ENCODE measurements at places on chromosomes 6 and 20. TPM values are rescaled to one million over a fixed set of nuclear protein-coding genes. Genes with fewer than 3 reads are reported as not detected.
A peak's percentile ranks its signal among the peaks of the same experiment; 100 is the strongest.

FAM162B gene
- total RNA-seq, result not detected

BTN1A1 gene
- total RNA-seq, result not detected

TP53TG5 gene
- not detected for total RNA-seq

CFAP61 gene
- not detected for total RNA-seq

CTSZ gene
- total RNA-seq, result 101 TPM

CGA gene
- not detected for total RNA-seq

CD24 gene
- 1.3 TPM for total RNA-seq

VSX1 gene
- total RNA-seq, result not detected

DNA sequence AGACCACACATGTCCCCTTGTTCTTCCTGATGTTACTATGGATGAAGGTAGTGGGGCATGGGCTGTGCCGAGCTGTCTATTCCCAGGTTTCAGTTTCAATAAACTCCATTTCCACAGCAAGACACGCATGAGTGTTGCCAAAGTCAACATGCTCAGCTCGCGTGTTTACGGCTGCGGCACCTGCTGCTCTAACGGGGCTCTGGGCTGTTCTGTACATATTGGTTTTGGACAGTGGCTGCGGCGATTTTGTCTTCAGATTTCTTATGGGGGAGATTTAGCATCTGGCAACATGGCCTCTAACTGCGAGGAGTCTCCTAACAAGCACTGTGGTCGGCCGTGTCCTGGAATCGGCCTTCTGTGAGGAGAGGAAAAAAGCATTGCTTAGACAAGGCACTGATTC, 58.6 kb downstream of the TMEM242 start:
- no peak overlapping the region for H3K27ac ChIP-seq
- DNase-seq, result peak; percentile 51
- peaks cover 2% of the 10 kb centered on the region for H3K27me3 ChIP-seq
- H3K36me3 ChIP-seq, result peaks cover 1% of the 10 kb centered on the region
- peaks cover 16% of the 10 kb centered on the region for H3K4me1 ChIP-seq

- no peaks in the 10 kb centered on the region for H3K27me3 ChIP-seq
- H3K27ac ChIP-seq, result no peak overlapping the region
- no peak overlapping the region for H3K4me3 ChIP-seq
Measured at GRCh38 chr20:38203981-38204357, 38.9 kb upstream of the TGM2 start.

GRCh38 chr6:42150254-42150653, 7.8 kb upstream of the C6orf132 start:
- no peaks in the 10 kb centered on the region for H3K4me1 ChIP-seq
- H3K27ac ChIP-seq, result no peak overlapping the region
- H3K36me3 ChIP-seq, result no peaks in the 10 kb centered on the region
- no peak overlapping the region for H3K4me3 ChIP-seq
- DNase-seq, result no peak

DNA sequence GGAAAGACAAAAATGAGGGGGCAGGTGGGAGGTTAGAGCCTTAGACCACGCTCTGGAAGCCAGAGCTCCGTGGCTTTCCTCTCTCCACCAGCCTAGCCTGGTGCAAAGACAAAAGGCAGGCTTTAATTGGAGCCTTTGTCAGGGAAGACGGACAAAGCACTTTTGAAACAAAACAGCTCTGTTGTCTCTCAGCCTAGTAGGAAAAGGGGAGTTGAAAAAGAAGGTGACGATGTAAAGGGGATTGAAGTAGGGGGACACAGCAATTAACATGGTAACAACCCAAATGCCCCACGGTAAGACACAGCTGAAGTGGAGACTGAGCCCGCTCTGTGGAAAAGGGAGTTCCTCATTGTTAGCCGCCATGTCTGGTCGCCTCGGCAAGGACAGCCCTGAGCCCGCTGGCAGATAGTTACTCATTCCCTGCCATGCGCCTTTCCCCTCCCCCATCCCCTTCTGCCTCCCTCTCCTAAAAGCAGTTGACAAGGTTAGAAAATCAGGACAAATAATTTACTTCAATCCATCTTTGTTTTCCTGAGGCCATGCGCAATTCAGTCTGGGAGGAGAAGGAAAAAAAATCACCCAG, 93.0 kb downstream of the TCP11 start:
- no peak overlapping the region for H3K4me3 ChIP-seq
- peaks cover 9% of the 10 kb centered on the region for H3K4me1 ChIP-seq
- DNase-seq, result no peak
- H3K36me3 ChIP-seq, result no peaks in the 10 kb centered on the region
- no peaks in the 10 kb centered on the region for H3K27me3 ChIP-seq
- no peak overlapping the region for H3K27ac ChIP-seq

- H3K36me3 ChIP-seq, result peaks cover 6% of the 10 kb centered on the region
- DNase-seq, result no peak
- H3K4me1 ChIP-seq, result peaks cover 64% of the 10 kb centered on the region
- peak overlapping the region; percentile 86 for H3K27ac ChIP-seq
Measured at GRCh38 chr6:108650325-108650724, 89.6 kb downstream of the FOXO3 start.

- no peak for DNase-seq
- H3K27ac ChIP-seq, result no peak overlapping the region
- H3K4me3 ChIP-seq, result no peak overlapping the region
- no peaks in the 10 kb centered on the region for H3K4me1 ChIP-seq
- H3K27me3 ChIP-seq, result no peaks in the 10 kb centered on the region
Measured at GRCh38 chr6:105270511-105270910, 90.7 kb upstream of the POPDC3 start.

- H3K4me1 ChIP-seq, result peaks cover 26% of the 10 kb centered on the region
- no peak overlapping the region for H3K4me3 ChIP-seq
- no peak for DNase-seq
- peaks cover 4% of the 10 kb centered on the region for H3K27me3 ChIP-seq
Measured at GRCh38 chr20:61117725-61118124, 134.3 kb upstream of the CDH4 start.

DNA sequence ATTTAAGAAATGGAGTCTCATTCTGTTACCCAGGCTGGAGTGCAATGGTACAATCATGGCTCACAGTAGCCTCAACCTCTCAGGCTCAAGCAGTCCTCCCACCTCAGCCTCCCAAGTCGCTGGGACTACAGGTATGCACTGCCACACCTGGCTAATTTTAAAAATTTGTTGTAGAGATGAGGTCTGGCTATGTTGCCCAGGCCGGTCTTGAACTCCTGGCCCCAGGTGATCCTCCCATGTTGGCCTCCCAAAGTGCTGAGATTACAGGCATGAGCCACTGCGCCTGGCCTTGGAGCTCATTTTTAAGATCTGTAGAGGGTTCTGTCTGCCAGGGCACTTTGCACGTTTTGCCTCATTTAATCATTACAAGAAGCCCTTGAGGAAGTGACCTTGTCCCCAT, 17.5 kb downstream of the ZC3H12D start:
- no peak for DNase-seq
- peaks cover 12% of the 10 kb centered on the region for H3K4me1 ChIP-seq
- no peaks in the 10 kb centered on the region for H3K36me3 ChIP-seq
- no peak overlapping the region for H3K27ac ChIP-seq
- H3K27me3 ChIP-seq, result peaks cover 4% of the 10 kb centered on the region

DNA sequence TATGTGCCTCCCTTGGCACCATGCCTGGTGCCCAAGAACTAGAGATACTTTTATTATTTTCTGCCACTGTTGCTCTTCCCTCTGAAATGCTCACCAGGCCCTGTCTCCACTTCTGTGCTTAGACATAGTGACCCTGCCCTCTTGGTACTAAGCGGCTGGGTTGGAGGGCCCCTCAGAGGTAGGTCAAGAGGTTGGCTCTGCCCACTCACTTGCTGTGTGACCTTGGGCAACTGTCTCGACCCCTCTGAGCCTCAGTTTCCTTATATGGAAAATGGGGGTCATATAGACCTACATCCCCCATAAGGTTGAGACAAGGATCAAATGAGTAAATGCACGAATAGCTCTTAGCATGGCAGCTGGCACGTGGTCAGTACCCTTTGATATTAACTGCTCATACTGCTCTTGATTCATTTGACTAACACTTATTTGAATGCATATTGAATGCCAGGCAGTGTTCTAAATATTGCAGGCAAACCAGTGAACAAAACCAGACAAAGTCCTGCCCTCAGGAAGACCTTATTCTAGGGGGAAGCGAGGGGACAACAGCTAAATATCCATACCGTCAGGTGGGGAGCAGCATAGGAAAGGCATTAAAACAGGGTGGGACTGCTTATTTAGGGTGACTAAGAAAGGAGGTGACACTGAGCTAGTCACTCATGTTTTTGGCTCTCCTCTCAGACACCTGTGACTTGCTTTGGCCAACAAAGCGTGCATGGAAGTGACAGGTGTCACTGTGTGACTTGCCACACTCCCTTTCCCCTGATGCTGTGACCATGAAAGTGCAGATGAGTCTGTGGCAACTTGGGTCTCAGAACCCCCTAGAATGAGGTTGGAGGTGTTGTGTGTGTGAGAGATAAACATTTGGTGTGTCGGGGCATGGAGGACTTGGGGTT, 14.3 kb upstream of the SPO11 start:
- peaks cover 39% of the 10 kb centered on the region for H3K27me3 ChIP-seq
- H3K36me3 ChIP-seq, result no peaks in the 10 kb centered on the region
- no peaks in the 10 kb centered on the region for H3K4me1 ChIP-seq
- no peak for DNase-seq

- no peaks in the 10 kb centered on the region for H3K4me1 ChIP-seq
- H3K36me3 ChIP-seq, result no peaks in the 10 kb centered on the region
- DNase-seq, result no peak
- H3K4me3 ChIP-seq, result no peak overlapping the region
Measured at GRCh38 chr20:14214046-14214445, 123.4 kb downstream of the FLRT3 start.

DNA sequence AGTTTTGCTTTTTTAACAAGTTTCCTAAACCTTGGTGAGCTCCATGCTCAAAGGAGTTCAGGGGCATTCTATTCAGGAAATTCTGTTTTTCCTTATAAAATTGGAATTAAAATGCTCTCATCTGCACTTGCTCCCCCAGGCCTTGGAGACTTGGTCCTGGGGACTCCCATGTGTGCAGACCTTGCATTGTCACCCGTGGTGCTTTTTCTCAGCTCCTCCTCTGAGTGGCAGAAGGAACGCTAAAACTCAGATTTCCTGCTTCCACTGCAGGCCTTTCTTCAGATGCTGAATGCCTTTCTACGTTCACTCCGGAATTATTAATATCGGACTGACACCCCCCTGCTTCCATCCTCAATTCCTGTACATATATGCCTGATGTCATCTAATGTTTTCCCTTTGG, 248.7 kb upstream of the RREB1 start:
- H3K27ac ChIP-seq, result no peak overlapping the region
- H3K36me3 ChIP-seq, result no peaks in the 10 kb centered on the region
- peaks cover 19% of the 10 kb centered on the region for H3K4me1 ChIP-seq
- H3K4me3 ChIP-seq, result no peak overlapping the region
- peaks cover 1% of the 10 kb centered on the region for H3K27me3 ChIP-seq

DNA sequence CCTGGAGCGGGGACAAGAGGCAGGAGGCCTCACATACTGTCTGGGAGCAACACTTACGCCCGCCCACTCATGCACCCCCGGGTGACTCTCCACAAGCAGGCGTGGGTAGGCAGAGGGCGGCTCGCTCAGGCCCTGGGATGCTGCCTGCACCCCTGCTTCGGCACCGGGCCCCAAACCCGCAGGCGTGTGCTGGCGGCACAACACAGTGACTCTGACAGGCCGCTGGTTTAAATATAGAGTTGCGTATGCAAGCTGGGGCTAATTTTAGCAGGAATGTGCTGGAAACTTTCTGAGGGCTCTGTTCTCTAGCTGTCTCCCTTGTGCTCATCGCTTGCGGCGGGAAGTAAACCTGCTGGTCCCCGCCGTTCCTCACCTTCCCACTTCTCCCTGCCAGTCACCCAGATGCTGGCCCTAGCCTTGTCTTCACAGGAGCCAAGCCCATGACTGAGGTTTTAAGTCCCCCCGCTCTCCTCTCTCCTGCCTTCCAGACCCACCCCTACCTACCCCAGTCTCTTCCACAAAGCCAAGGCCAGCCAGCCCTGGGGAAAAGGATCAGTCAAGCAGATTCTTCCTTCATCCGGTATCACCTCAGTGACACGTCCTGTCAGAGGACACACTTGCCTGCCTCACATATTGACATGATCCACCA, 94.5 kb upstream of the FOXP4 start:
- H3K4me1 ChIP-seq, result peaks cover 14% of the 10 kb centered on the region
- no peaks in the 10 kb centered on the region for H3K36me3 ChIP-seq
- no peak overlapping the region for H3K4me3 ChIP-seq
- peak overlapping the region; percentile 63 for H3K27ac ChIP-seq
- H3K27me3 ChIP-seq, result no peaks in the 10 kb centered on the region

DNA sequence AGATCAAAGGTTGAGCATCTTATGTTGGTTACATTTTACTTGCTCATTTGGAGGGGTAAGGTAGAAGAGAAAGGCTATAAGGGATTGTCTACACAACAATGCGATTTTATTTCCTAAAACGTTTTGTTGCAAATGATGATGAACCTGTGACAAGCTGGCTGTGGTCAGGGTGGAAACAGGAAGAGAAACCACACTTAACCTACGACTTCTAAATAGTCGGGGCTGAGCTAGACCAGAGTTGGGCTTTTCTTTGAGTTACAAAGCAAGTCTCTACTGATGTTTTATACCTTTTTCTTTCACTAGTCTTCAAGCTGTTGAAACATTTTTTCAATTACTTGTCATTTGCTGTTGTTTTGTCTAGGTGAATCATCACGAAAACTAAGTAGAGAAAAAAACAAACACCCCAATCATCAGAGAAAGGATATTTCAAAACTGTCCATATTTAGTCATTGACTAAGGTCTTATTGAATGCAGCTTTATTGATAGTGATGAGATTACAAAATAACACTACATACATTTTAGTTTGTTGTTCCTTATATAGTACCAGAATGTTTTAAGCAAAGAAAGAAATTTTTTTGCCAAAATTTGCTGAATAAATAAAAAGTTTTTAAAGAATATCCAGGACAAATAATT, 18.0 kb downstream of the KLHL31 start:
- H3K4me3 ChIP-seq, result no peak overlapping the region
- no peak for DNase-seq
- H3K27ac ChIP-seq, result no peak overlapping the region
- peaks cover 28% of the 10 kb centered on the region for H3K4me1 ChIP-seq

DNA sequence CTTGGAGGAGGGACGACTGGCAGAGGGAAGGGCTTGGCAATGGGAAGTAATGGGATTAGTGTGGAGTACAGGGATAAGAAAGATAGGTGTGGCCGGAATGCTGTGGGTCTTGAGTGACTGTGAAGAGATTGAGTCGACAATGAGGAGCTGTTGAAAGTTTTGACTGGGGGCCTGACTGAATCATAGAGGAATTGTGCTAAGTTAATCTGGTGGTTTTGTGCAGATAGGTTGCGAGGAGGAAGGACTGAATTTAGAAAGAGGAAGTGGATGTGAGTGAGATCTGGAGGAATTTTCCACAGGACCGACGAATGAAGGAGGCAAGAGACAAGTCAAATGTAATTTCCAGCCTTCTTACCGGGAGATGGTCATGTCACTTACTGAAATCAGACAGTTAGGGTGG, 143.9 kb upstream of the RALGAPA2 start:
- H3K27me3 ChIP-seq, result peaks cover 14% of the 10 kb centered on the region
- H3K27ac ChIP-seq, result no peak overlapping the region
- H3K36me3 ChIP-seq, result no peaks in the 10 kb centered on the region
- no peak overlapping the region for H3K4me3 ChIP-seq
